ENCODE measurements at places on chromosomes 7 and 10.

GRCh38 chr7:24704311-24704710 is 53.0 kb downstream of the GSDME start:
- DNase-seq, result no peak

GRCh38 chr7:1567896-1568510 is 1.8 kb downstream of the PSMG3 start:
- no peak for DNase-seq

DNA sequence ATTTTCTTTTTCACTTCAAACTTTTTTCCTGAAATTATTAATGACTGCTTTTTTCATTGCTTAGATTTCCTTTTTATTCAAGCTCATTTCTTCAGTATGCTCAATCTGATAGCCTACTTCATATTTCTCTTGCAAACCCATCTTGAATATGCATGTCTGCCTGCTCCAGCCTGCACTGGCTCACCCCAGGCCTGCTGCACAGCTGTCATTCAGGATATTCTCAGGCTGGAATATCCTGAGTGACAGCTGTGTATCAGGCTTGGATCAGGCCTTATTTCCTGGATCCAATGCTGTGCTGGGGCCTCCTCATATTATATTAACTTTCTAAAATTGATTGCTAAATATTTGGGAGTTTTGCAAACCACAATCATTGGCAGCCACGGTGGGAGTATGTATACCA is 120.2 kb upstream of the TNS3 start:
- DNase-seq, result no peak

- no peak for DNase-seq
These were observed 45.5 kb downstream of the JAKMIP3 start for GRCh38 chr10:132111121-132111731.

GRCh38 chr7:55526329-55526728 is 46.0 kb downstream of the VOPP1 start:
- no peak for DNase-seq

DNA sequence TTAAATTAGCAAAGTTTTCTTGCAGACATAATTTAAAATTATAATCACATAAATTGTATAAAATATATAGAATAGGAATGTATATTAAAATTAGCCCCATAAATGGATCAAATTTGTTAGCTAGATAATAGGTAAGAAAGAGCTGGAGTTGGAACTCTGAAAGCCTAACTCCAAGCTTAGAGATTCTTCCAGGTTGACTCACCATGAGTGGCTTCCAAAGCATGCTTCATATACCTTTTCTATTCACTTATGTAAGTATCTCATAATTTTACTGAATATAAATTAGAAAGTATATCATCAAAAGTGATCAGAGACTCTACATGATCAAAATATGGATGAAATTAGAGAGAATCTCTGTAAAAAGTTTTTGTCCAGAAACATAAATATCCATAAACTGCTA is 320.7 kb upstream of the MAGI2 start:
- no peak for DNase-seq

- no peak for DNase-seq
These were observed 114.8 kb upstream of the LANCL2 start for GRCh38 chr7:55250313-55250712.

- DNase-seq, result no peak
These were observed 32.6 kb downstream of the IKZF1 start for GRCh38 chr7:50336894-50337703.

DNA sequence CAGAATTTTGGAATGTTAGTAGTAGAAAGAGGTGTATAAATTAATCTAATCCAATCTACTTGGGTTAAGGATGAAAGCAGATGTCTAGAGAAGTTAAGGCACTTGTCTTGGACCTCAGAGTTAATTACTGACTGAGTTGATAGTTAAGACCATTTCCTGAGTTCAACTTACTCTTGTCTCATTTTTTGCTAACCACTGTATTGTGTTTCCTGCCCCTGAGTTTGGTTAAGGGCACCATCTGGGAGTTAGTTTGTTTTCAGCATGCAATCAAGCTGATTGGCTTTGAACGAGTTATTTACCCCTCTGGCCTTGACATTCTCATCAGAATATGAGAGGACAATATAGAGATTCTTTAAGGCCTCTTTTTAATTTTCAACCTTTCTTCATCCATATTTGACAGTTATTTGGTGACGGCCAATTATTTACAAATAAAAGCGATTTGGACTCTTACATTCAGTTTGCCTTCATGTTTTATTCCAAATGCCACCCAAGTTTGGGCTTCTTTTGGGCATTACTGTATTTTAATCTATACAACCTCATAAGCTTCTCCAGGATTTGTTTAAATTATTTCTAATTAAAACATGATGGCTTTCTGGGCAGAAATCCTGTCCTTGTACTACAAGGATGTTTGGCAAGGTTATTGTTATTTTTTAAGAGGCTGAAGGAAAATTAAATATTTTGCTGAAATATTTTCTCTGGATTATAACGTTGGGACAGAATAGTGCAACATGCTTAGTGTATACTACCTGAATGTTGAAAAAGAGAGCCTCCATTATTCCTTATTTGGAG is 225.0 kb downstream of the CACNB2 start:
- DNase-seq, result no peak

- DNase-seq, result no peak
These were observed 242.8 kb downstream of the GLI3 start for GRCh38 chr7:41994036-41994745.

- peak; percentile 28 for DNase-seq
These were observed 45.2 kb upstream of the BHLHA15 start for GRCh38 chr7:98165827-98166667.

DNA sequence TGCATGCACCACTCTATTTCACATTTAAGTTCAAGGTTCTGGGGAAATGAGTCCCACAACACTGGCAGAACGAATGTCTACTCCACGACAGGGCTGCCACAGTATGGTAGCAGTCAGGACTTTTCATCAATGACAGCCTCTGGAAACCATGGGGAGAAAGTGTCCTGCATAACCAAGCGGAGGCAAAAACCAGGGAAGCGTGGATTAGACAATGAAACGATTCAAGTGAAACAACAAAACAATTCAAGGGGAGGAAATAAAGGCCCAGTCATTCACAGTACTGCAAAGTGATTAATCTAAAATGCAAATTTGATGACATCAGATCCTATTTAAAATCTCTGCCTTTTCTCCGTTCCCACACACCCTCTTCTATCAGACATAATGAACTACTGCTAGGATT is 168.2 kb downstream of the DPY19L1 start:
- DNase-seq, result no peak

DNA sequence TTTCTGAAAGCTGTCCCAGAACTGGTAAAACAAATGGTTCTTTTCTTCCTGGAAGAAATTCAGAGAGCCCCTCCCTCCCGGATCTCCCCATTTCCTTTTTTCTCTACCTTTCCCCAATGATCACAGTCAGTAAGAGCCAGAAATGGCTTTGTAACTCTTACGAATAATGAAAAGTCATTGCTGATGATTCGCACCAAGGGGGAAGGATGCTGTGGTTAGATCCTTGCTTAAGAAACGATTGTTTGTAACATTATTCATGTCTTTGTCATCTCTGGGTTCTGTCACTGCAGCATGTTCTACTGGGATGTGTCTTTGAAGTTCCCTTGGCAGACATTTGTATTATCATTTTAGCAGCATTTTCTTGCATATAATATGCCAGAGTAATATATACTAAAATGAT is 138.9 kb downstream of the CACNB2 start:
- no peak for DNase-seq

- DNase-seq, result no peak
These were observed 33.5 kb upstream of the DLD start for GRCh38 chr7:107857541-107857912.

DNA sequence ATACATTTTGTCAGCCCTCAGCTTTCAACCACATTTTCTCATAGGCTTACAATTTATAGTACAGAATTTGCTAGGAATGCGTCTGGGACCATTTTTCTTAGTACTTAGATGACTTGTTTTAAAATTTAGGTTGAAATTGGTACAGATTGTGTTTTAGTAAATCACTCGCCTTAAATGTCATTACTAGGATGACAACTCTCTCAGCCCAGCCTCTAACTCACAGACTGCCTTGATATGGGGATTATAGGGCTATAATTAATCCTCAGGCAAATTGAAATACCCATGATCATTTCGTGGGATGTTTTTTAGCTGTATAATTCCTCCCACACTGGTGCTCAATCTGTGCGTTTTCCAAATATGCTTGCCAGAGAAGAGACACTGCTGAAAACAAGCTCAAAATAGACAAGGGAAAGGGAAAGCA is 299.7 kb upstream of the AKR1E2 start:
- DNase-seq, result no peak

- DNase-seq, result no peak
These were observed 20.0 kb upstream of the GALNTL5 start for GRCh38 chr7:151936207-151936606.

- no peak for DNase-seq
These were observed 859.6 kb upstream of the KCND2 start for GRCh38 chr7:119413314-119413805.

GRCh38 chr7:17152721-17153120 is 145.7 kb upstream of the AHR start:
- no peak for DNase-seq

GRCh38 chr7:88638583-88638982 is 120.9 kb upstream of the ZNF804B start:
- DNase-seq, result no peak

- DNase-seq, result no peak
These were observed 6.9 kb upstream of the ZKSCAN1 start for GRCh38 chr7:100008525-100008924.

DNA sequence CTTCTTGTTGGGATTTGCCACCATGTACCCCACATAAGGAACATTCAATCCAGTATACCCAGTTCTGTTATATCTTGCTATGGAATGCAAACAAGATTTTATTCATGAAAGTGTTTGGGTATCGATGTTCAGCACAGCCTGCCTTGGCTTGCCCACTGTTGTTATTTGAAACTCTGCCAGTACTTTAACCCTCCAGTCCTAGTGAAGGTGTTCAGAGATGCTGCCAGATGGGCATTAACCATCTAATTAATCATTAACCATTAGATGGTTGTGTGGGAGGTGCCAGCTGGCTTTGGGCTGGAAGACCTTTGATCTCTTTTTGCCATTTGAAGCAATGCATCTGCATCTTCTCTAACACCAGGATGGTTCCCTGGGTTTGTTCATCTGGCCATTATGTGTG is 363.0 kb downstream of the SH2D4B start:
- no peak for DNase-seq

DNA sequence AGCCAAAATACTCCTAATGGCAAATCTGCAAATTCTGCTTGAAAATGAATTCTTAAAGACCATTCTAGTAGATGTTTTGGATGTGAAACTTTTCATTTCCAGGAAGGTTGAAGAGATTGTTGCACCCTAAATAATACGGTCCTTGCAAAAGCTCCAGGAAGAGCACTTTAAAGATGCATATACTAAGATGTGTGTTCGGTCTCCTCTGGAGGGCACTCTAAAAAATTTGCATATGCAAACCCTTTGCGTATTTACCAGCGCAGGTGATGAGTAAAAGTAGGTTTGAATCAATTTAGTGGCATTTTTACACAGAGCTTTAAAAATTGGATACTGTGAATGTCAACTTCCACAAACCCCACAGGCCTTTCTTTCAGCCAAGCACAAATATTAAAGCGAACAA is 378.1 kb upstream of the SORCS1 start:
- DNase-seq, result no peak

DNA sequence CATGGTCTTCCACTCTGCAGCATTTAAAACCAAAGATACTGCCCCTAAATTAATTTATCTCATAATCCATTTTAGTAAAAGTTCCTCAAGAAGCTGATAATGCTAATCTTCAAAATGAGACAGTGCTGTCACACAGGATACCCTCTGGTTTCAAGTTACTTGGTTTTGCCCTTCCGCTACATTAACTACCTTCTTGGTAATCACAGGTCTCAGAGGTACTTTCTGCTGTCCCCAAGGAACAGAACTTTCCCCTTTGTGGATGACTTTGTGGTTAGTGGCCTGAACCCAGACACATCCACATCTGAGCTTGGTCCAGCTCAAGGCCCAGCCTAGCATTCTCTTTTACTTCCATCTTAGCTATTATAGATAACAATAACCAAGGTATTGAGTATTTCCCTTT is 88.8 kb upstream of the TMEM26 start:
- DNase-seq, result no peak

- DNase-seq, result no peak
These were observed 270.2 kb downstream of the FRMD4A start for GRCh38 chr10:14060320-14061070.

DNA sequence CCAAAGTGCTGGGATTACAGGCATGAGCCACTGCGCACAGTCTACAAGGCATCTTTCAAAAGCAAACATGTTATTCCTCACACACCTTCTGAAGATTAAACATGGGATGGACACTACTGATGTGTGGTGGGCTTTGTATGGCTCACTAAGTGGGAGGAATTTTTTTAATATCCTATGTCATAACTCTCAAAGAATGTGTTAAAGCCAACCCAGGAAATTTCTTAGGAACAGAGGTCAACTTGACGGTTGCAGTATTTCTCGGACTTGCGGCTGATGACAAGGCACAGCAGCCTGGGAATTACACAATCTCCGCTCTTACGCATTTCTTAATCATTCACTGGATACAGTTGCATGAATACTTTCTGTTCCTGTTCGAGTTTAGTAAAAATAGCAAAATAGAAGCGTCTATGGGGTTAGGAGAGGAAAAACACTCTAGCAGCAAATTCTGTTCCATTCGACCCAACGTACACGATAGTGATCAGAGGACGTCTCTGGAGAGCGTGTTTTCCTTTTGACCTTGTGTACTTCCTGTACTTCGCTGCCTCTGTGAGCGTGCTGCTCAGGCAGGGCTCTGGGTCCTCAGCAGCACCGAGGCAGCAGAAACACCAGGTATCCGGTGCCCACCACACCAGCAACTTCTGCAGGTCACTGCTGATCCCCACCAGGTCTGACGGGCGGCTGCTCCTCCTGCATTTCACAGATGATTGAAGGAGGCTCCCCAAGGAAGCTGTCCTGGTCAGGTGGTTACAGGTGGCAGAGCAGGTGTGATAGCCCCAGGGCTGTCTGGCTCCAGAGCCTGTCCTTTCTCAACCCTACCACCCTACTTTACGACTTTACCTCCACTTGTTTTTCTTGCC is 26.4 kb upstream of the SRGN start:
- DNase-seq, result no peak

GRCh38 chr7:159145490-159145855 is 806 bp upstream of the VIPR2 start:
- DNase-seq, result no peak

DNA sequence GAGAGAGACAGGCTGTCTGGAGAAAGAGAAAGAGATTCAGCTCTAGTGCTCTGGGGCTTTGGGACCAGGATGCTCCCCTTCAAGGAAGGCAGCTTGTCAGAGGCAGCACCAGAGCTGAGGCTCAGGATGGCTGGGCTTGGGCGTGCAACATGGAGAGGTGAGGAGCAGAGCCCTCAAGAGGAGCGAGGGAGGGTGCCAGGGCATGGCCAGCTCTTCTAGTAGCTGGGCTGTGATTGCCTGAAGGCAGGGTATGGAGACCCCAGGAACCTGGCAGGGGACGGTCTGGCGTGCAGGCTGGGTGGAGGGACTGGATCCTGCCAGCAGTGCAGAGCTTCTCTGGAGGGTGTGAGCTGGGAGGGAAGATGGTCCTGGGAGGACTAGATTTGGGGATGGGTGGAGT is 40.2 kb downstream of the ANTXRL start:
- no peak for DNase-seq
